ENCODE measurements at places on chromosomes 12 and 14.
A peak's percentile ranks its signal among the peaks of the same experiment; 100 is the strongest.

GRCh38 chr14:78581229-78581628 is 411.1 kb downstream of the NRXN3 start:
- DNase-seq, result no peak

DNA sequence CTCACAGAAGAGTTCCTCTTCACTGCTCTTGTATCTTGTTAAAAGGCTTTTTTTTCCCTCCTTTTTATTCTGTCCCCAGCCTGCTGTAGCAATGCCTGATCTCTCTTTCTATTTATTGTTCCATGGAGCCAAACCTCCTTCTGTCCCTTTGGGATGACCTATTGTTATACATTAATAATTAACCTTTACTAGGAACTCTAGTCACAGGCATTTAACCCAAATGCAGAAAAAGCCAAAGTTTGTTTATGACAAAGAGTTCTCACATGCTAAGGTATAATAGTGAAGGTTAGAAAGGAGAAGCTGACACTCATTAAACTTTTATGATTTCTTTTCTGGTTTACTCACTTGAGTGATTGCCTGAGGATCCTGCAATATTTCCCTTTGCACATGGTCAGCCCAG is 535.8 kb downstream of the NRXN3 start:
- no peak for DNase-seq

DNA sequence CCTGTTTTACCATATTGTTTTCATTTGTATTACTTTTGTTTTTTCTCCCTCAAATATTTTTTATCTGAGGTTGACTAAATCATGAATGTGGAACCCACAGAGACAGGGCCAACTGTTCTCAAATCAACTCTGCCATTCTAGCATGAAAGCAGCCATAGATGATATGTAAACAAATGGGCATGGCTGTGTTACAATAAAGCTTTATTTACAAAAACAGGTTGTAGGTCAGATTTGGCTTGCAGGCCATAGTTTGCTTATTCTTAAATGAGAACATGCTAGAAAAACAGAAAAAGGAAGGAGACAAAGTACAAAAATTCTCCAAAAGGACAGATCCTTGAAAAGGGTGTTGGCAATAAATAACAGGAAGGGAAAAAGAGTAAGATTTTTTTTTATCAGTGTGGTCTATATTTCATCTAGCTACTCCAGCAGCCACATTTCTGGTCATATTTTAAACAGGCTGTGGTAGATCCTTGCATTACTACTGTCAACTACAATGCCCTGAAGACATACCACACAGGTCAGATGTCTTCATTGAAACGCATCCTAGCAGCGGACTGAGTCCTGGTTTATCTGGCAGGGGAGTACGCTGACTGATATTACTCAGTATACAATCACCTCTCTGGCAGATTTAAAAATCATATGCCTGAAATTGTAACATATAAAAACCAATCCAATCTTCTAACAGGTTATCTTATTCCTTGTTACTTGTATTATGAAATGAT is 42.9 kb downstream of the SPPL3 start:
- DNase-seq, result no peak

DNA sequence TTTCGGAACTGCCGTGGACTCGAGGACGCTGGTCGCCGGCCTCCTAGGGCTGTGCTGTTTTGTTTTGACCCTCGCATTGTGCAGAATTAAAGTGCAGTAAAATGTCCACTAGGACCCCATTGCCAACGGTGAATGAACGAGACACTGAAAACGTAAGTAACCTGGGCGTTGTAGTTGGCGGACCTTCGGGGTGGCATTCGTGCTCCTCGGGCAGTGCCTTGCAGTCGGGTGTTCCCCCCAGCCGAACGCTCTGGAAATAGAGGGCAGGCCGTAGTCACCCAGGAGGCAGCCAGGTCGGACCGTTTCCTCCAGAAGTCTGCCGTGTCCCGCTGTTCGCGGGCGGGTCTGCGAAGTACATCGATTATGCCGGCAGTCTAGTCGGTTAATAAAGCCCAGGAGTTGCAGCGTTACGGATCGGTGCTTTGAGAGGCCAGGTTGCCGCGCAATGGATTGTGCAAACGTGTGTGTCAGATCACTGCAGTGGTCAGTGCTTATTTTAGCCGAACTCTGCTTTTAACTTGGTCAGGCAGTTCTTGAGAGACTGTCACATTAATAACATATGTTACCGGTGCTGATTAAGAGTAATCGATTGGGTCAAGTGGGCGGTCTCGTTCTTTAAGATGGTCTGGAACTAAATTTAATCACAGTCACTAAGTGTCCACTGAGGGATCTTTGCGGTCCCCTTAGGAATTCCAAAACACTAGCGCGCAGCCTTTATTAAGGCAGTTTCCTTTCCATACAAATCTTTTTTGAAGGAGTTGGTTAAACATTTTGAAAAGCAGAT is 906 bp downstream of the MARK3 start:
- DNase-seq, result no peak

DNA sequence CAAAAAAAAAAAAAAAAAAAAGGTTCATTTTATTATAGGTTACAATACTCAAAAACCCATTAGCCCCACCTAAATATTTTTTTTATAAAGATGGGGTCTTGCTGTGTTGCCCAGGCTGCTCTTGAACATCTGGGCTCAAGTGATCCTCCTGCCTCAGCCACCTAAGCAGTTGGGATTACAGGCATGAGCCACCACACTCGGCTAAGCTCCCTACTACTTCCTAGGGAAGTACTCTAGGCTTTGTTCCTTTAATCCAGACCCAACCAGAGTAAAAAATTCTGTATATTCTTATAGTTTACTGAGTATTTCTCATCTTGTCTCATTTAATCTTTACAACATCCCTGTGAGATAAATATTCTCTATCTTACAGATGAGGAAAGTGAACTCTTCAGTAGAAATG is 50.7 kb downstream of the RBMS2 start:
- DNase-seq, result no peak

- peak; percentile 58 for DNase-seq
These were observed 1.2 kb downstream of the RPLP0 start for GRCh38 chr12:120199595-120200306.

GRCh38 chr12:132470397-132470796 is 19.6 kb upstream of the FBRSL1 start:
- no peak for DNase-seq

DNA sequence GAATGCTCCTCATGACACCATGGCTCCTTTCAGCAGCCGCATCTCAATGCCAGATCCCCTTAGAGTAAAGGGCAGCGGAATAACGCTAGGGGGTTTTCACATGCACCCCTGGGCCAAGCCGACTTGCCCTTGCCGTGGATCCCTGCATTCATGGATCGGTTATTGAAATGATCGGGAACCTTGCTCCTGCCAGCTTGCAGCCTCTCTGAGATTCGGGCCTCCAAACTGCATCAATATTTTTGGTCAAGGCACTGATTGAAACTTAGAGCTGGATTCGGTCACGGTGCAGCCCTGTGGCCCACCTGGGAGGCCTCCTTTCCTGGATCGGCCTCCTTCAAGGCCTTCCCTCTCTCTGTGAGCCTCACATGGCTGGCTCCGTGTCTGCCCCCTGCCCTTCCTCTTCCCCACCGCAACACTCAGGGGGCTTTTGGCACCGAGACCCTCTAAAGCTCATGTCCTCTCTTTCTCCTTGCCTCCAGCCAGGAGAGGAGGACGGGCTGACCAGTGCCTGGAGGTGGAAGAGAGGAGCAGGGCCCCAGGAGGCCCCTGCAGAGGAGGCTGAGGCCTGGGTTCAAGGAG is 1.8 kb downstream of the PTPN6 start:
- DNase-seq, result no peak

DNA sequence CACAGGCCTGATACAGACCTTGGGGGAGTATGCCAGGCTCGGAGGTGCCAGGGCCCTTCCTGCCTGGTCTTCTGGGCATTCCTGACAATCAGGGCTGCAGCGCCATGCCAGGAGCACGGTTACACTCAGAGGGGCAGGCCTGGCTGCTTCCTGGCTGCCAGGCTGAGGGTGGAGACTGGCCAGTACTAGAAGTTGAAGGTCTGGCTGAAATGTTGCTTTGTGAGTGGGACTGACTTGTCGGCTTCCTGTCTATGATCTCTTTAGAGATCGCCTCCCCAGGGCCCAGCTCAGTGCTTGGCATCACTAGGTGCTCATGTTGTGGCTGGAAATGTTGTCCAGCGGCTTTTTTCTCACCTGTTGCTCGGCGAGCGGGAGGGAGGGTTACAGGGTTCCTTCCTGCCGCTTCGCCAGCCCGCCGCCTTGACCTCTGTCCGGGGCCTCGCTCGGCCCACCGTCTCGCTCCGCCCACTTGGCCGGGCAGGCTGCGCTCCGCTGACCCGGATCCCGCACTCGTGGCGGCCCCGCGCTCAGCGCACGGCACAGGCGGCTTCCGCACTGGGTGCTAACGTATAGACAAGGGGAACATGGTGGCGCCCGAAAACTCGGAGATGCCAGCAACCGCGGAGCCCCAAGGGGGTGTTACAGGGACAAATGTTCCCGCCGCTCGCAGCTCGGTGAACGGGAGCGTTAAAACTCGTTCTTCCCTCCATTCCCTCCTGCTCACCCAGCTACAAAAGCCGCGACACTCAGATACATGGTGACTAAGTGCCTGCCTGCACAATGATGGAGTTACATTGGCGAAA is 32.6 kb downstream of the PAPLN start:
- DNase-seq, result peak; percentile 19

DNA sequence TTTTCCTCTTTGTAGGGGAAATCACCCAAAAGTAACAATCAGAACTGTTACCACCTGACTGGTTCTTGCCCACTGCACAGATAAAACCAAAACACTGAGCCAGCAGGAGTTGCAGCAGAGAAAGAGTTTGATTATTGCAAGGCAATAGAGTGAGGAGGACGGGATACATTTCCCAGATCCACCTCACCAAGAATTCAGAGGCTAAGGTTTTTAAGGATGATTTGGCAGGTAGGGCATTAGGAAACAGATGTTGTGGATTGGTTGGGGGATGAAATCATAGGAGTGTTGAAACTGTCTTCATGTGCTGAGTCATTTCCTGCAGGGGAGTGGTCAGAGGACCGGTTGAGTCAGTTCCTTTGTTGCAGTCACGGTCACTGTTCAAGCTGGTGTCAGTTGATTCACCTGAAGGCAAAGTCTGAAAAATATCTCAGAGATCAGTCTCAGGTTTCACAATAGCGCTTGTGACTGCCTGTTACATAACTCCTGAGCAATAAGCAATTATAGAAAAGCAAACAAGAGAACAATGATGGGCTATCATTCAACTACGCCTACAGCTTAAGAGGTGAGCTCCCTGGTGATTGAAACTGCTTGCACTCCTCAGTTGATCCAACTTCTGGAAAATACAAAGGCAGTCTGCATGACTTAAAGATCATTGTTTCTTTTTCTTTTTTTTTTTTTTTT is 20.3 kb upstream of the AMN1 start:
- peak; percentile 93 for DNase-seq

- DNase-seq, result peak; percentile 80
These were observed 31.2 kb upstream of the KLC1 start for GRCh38 chr14:103597623-103598377.
